ENCODE measurements at places on chromosomes 13 and 19.

- no peak for DNase-seq
Measured at GRCh38 chr13:51025245-51025905, 85.7 kb downstream of the C13orf42 start.

DNA sequence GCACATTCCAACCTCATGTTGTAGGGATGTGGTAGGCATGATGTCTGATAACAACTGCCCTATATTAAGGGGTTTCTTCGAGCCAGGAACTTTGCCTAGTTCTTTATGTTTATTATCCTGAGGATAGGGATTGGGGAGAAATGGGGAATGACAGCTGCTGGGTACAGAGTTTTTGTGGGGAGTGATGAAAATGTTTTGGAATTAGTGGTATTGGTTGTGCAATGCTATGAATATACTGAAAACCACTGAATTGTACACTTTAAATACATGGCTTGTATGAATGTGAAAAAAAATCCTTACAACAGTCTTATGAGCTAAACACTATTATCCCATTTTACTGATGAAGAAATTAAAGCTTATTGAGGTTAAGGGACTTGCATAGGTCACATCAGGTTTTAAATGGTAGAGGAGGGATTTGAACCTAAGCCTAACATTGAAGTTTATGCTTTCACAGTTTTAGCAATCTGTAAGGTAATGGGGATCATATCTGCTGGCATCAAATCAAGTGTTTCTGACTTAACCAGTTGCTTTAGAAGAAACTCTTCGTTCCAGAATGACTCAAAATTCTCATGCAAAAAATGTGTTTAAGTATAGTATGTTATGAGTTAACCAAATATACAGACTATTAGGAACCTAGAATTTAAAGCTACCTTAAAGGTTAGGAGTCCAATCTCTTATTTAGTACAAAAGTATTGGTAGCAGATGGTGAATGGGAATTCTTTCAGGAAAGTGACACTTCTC lies 61.4 kb downstream of the ERCC5 start:
- DNase-seq, result no peak

DNA sequence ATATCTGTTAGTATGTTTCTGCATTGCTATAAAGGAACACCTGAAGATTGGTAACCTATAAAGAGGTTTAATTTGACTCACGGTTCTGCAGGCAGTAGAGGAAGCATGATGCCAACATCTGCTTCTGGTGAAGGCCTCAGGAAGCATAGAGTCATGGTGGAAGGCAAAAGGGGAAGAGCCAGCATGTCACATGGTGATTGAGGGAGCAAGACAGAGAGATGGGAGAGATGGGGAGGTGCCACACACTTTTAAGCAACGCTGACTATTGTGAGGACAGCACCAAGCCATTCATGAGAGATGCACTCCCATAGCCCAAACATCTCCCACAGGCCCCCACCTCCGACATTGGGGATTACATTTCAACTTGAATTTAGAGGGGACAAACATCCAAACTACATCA lies 32.8 kb downstream of the COG6 start:
- no peak for DNase-seq

GRCh38 chr19:54451331-54451871 lies 2.4 kb downstream of the LENG8 start:
- DNase-seq, result no peak

DNA sequence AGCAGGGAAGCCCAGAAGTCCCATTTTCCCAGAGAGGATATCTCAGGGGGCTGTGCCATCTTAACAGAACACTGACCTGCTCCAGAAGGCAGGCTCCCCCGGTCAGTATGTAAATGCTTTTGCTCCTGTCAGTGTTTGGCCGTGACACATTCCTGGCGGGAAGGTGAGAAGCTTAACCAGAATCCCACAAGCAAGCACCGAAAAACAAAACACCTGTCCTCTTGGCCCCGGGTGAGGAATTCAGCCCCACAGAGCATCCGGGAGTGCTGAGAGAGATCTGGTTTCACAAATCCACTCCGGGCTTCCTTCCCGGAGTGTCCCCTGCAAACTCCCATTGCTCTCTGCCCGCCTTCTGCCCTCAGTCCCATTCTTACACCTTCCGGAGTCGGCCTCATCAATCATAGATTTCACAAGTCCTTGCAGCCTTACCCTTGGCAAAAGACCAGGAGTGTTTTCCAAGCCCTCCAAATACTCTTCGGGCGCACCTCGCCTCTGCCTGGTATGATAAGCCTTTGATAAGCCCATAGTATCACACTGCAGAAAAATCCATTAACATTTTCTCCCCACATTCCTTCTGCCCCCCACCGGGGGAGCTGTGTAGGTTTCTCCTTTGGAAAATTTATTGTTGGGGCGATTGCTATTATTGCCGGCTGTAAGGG lies 12.2 kb downstream of the TPM4 start:
- DNase-seq, result no peak

DNA sequence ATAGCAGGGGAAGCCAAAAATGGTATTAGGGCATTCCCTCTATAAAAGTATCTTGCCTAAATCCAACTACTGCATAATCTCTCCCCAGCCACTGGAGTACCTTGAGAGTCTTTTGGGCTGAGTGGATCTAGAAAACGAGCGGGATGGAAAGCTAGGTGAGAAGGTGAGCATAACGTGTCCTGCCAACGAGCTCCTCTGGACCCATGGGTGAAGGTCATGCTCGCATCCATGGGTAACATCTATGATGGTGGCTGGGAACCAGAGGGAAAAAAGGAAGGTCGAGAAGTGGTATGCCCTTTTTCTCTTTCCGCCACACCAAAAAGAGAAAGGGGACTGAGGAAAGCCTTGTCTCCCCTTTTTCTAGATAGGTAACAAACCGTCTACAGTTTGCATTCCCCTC lies 63.0 kb downstream of the ZNF208 start:
- peak; percentile 1 for DNase-seq

DNA sequence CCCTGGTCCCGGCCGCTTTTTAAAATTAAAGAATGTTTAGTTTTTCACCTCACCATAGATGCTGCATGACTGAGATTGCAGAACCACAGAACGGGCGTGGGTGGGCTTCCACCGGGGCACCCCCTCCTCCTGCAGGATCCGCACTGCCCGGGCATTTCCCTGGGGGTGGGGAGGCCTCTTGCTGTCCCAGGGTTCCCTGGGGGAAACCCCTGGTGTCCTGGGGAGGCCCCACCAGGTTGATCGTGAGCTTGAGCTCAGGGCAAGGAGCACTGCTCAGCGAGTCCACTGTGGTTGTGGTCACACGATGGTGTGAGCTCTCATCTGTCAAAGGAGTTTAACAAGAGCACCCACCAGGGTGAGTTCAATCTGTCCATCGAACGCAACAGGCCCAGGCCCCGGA lies 11.4 kb upstream of the TCF3 start:
- no peak for DNase-seq
